T1000 (cell line): ENCODE measurements at places on chromosomes 5 and 9.

DNA sequence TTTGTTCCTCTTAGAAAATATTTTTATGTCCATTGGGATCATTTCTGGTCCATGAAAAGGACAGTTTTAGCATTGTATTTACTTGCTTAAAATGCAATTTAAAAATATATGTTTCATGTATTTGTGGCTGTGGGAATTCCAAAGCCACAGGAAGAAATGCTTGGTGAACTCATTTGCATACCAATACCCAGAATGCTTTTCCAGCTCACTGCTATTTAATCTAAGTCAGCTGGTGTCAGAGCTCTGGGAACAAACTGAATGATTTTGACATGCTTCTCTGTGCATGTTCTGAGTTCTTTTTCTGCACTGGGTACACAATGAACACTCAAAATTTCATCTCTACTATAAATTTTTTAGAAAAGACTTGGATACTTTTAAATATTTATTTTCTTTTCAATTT is 482.8 kb upstream of the ARRDC3 start:
- no peak for DNase-seq

- DNase-seq, result no peak
Measured at GRCh38 chr9:72794946-72795345, 157.9 kb downstream of the ALDH1A1 start.

DNA sequence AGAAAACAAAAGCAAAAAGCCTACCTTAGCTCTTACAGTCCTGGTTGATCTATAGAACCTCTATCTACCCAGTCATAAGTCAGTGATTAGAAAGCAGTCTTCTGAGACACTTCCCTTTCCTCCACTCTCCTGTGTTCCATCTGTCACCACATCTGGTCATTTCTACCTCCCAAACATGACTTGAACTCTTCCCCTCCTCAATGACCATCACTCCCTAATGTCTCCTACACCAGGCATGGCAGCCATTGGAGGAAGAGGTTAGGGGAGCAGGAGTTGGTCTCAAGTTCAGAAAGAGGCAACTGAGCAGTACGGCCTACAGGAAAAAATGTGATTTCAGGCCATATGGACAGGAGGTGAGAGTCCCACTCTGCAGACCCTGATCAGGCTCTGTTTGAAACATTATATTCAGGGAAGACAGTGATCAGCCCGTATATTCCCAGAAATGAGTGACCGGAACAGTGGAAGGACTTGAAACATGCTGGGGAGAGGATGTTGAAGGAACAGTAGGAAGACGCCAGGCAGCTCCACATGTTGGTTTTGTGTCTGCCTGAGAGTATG is 12.0 kb downstream of the ABLIM3 start:
- no peak for DNase-seq

- no peak for DNase-seq
Measured at GRCh38 chr9:530681-531080, 310.8 kb upstream of the DMRT1 start.

GRCh38 chr5:117461403-117461802 is 886.8 kb upstream of the SEMA6A start:
- DNase-seq, result no peak

DNA sequence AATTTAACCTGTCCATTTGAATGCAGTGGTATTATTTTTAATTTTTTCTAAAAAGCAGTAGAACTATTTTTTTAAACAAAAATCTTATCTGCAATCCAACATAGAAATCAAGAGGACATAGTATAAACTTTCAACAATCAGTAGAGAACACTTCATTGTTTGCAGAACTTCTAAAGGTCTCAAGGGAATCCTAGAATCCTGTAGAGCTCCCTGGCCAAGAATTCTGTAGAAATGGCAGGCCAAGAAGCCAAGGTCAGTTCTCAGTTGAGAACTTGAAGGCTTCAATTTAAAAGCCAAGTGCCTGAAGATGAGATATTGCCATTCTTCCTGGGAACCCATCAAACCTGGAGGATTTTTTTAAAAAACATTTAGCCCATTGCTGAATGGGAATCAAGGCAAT is 199.2 kb upstream of the KLF4 start:
- no peak for DNase-seq

- DNase-seq, result peak; percentile 28
Measured at GRCh38 chr9:4662108-4662988, at the start of gene PLPP6. TSS of gene PLPP6 (plus strand) at chr9:4662294. CDS start at chr9:4662376, 82 bp downstream.

DNA sequence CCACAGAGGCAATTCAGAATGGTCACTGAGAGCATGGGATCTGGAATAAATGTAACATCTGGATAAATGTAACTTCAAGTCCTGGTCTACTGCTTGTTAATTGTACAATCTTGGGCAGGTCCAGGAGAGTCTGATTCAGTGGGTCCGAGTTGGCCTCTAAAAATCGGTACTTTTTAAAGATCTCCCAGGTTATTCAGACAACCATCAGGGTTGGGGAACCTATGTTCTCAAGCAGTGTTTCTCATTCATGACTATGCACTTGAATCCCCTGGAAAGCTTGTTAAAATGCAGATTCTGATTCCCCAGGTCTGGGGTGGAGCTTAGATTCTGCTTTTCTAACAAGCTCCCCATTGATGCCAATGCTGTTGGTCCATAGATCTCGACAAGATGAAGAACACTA is 14.8 kb downstream of the ANXA1 start:
- DNase-seq, result no peak

GRCh38 chr9:136949239-136949816 is 2.7 kb upstream of the LCN12 start:
- DNase-seq, result no peak

DNA sequence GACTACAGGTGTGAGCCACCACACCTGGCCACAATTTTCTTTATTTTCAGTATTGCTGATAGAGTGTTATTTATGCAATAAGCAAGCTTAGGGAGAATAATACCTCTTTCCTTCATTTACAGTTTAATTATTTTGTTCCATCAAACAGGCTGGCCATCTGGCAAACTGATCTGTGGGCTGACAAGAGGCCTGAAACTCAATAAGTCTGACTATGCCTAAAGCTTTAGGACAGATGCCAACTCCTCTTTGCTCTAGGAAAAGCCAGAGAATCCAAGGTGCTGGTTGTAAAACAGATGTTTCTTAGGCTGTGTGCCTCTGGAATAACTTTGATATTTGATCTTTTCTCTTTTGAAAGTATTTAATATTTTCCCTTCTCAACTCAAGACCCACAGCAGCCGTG is 98.4 kb downstream of the TARS1 start:
- no peak for DNase-seq

GRCh38 chr9:19057033-19057432 is 7.8 kb downstream of the RRAGA start:
- DNase-seq, result no peak

GRCh38 chr5:137938751-137939143 is 49.5 kb downstream of the PKD2L2 start:
- no peak for DNase-seq

DNA sequence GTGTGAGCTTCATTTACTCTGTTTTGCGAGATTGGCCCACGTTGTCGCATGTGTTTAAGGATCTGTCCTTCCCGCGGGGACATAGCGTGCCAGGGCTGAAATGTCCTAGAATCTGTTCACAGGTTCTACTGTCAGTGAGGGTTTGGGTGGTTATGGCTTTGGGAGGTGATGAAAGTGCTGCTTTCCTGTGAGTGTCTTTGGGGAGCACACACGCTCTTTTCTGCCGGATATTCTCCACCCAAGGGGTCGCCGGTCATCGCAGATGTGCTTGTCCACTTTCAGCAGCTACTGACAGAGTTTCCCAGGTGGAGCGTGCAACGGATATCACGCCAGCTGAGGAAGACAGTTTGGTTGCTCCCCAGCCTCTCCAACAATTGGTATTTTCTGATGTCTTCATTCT is 32.1 kb downstream of the PROP1 start:
- no peak for DNase-seq

GRCh38 chr9:81266086-81266485 is 423.3 kb downstream of the TLE1 start:
- no peak for DNase-seq

DNA sequence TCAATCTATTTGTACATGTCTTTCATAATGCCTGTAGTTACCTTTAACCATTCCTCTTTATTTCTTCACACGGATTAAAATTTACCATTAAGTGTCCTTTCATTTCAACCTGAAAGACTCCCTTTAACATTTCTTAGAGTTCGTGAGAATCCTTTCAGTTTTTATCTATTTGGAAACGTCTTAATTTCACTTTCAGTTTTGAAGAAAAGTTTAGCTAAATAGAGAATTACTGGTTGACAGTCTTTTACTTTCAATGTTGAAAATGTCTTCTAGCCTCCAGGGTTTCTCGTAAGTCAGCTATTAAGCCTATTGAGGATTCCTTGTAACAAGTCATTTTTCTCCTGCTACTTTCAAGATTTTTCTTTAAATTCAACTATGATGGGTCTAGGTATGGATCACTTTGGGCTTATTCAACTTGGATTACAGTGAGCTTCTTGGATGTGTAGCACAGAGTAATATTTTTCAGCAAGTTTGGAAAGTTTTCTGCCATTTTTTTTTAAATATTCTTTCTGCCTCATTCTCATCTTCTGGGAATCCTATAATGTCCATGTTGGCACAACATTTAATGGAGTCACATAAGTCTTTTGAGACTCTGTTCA is 48.5 kb downstream of the RFX3 start:
- DNase-seq, result no peak

- no peak for DNase-seq
Measured at GRCh38 chr5:174785120-174785680, 60.8 kb downstream of the MSX2 start.
